ENCODE measurements at places on chromosomes 5 and 9. TPM values are rescaled to one million over a fixed set of nuclear protein-coding genes. Genes with fewer than 3 reads are reported as not detected.

DNA sequence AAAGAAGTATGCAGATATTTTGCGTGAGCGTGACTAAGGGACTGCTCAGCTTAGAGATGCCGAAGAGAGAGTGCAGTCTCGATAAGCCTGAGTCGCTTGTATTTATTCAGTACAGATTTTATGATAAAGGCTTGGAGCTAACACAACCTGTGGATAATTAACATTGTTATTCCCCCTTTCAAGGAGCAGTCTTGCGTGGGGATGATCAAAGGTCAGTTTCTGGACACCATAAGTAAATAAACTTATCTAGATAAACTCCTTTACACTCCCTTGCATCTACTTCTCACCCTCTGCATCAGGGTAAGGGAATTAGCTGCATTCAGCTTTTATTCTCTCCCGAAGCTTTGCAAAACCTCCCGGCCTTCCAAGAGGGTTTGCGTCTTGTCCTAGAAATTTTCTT, 357.8 kb upstream of the ST8SIA4 start:
- no peak for DNase-seq

DNA sequence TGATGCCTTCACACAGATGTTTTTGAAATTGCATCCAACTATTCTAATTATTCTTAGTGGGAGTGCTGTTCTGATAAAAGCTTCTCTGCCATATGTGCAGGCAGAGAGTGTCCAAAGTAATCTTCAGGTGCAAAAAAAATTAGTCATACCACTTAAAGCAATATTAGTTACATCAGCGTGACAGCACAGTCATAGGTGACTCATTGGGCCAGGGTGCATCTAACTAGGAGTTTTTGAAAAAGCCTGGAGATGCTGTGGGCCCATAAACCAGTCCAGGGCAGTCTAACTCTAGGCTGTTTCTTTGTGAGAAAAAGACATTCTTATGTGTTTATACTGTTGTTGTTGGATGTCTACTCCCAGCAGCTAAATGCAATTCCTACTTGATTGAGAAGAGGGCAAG, 33.0 kb upstream of the C6 start:
- no peak for DNase-seq

- peak; percentile 62 for DNase-seq
Measured at GRCh38 chr5:55923177-55923771, 71.5 kb downstream of the IL6ST start.

DNA sequence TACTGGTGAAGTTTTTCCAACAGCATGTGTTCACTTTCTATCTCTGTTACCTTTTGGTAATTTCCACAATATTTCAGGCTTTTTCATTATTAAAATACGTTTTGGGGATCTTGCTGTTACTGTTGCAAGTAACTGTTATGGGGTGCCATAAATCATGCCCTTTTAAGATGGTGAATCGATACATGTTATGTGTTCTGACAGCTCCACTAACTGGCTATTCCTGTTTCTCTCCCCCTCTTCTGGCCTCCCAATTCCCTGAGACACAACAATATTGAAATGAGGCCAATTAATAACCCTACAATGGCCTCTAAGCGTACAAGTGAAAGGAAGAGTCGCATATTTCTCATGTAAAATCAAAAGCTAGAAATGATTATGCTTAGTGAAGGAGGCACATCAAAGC, 13.1 kb upstream of the MSH3 start:
- no peak for DNase-seq

- DNase-seq, result no peak
Measured at GRCh38 chr5:96322217-96322616, 110.8 kb downstream of the PCSK1 start.

DNA sequence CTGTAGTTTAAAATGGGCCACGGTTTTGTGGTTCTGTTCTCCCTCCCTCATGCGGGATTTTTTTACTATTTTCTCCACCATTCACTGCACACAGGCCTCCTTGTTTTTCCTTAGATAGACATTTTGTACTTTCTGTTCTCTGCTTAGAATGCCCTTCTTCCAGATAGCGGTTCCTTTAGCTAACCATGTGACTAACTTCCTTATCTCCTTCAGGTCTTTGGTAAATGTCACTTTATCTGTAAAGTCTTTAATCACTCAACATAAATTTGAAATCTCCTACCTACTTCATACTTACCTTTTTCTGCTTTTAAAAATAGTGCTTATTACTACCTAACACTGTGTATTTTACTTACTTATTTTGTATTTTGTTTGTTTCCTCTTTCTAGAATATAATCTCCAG, 15.0 kb downstream of the FER start:
- no peak for DNase-seq

ADAMTS13 gene
- 1.0 TPM for total RNA-seq

MSX2 gene
- 0.13 TPM for total RNA-seq

Measured in dermis microvascular lymphatic vessel endothelial cell (primary cell).